Aortic smooth muscle cell (primary cell): ENCODE measurements at places on chromosomes 12 and 14. TPM values are rescaled to one million over a fixed set of nuclear protein-coding genes. Genes with fewer than 3 reads are reported as not detected.

Gene TMPRSS12
- not detected in 2 replicates for total RNA-seq

Gene ANO4
- not detected in 2 replicates for total RNA-seq

Gene TTC6
- total RNA-seq = not detected in 2 replicates

Gene PRB2
- total RNA-seq = not detected in 2 replicates

Gene KRT7
- total RNA-seq = 0.66 and 2.2 TPM in 2 replicates

Gene CYP27B1
- 0.19 and 0.40 TPM in 2 replicates for total RNA-seq

Gene AMN
- not detected in 2 replicates for total RNA-seq

Gene KRT80
- total RNA-seq = 0.13 and 0.62 TPM in 2 replicates

Gene MIP
- total RNA-seq = not detected in 2 replicates

Gene TSHR
- total RNA-seq = not detected in 2 replicates

Gene CINP
- total RNA-seq = 51.0 and 55.3 TPM in 2 replicates

Gene KRT75
- total RNA-seq = not detected in 2 replicates

Gene HVCN1
- total RNA-seq = 1.7 and 2.3 TPM in 2 replicates

Gene MTHFD1
- total RNA-seq = 53.7 and 68.0 TPM in 2 replicates

Gene PCED1B
- 0.44 and 0.66 TPM in 2 replicates for total RNA-seq

Gene PLEKHG3
- total RNA-seq = 15.0 and 16.4 TPM in 2 replicates

Gene USP44
- total RNA-seq = 0.19 and 0.79 TPM in 2 replicates

Gene WNT1
- total RNA-seq = not detected in 2 replicates

Gene C14orf39
- total RNA-seq = not detected in 2 replicates

Gene PYGL
- 23.0 and 31.6 TPM in 2 replicates for total RNA-seq

Gene OR6J1
- not detected in 2 replicates for total RNA-seq

Gene OR4M1
- total RNA-seq = not detected in 2 replicates
